NCI-H1092 treated with DMSO at 0.1 percent for 48 hours (cell line): ENCODE measurements at places on chromosomes 5 and 9.

- no peak for DNase-seq
Observed at GRCh38 chr5:17069995-17070511, 134.0 kb upstream of the MYO10 start.

DNA sequence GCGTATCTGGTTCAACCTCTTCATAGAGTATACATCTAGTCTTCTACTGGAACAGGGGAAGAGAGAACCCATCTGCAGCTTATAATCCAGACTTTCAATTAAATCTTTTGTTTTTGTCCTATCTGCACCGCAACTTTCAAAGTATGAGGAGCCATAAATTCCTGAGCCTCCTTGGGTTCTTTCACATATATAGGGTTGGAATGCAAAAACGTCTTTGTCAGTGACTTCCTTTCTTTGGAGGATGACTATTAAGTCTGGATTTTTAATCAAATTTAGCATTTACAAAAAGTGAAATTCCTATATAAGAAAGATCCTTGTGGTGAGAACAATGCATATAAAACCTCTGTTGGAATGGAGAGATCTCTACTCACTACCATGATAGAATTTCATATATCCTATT lies 370.8 kb downstream of the TMEM38B start:
- DNase-seq, result no peak

- no peak for DNase-seq
Observed at GRCh38 chr5:156981481-156981880, 18.5 kb upstream of the TIMD4 start.

GRCh38 chr9:121683652-121684051 lies 32.2 kb downstream of the DAB2IP start:
- DNase-seq, result no peak

DNA sequence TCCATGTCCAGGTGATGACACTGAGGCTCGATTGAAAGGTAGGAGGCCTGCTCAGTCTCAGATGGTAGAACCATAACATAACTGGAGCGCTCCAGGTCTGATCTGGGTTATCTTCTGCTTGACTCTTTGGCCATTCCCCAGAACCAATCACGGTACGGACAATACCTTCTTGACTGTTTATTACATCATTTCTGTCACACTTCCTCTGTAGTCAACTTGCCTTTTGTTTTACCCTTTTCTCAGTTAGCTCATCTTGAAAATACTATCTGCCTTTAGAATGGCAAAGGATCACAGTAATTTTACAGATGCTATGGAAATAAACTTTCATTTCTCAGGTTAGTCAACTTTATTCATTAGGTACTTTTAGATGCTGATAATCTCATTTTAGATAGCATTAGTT lies 22.4 kb downstream of the GLRA1 start:
- DNase-seq, result no peak

DNA sequence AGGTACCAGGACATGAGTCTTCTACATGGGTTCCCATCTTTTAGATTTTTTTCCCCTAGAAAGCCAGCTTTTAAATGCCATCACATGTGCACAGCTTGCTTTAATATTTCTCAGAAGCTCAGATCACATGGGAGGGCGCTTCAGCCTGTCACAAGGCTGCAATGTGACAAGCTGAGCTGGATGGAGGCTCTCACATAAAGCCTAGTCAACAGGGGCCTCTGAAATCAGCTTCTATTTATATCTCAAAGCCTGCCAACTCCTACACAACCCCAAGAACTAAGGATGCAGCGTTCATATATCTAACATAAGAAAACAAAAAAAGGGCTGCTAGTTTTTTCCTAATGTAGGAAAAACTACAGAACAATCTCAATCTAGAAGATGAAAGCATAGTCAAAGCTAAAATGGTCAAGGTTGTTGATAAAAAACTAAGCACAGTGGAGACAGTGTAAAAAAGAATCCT lies 2.3 kb downstream of the ZFAND5 start:
- no peak for DNase-seq

GRCh38 chr5:125056671-125057485 lies 310.4 kb upstream of the ZNF608 start:
- DNase-seq, result no peak

- DNase-seq, result no peak
Observed at GRCh38 chr9:17829064-17829463, 250.2 kb downstream of the SH3GL2 start.
